ENCODE measurements at places on chromosomes 12 and 14.

- no peak for DNase-seq
Measured at GRCh38 chr14:34135492-34135891, 184.6 kb upstream of the EGLN3 start.

GRCh38 chr12:10749700-10750384, 26.7 kb upstream of the YBX3 start:
- DNase-seq: peak; percentile 94

- DNase-seq: peak; percentile 45
Measured at GRCh38 chr14:61466249-61466904, 145.0 kb downstream of the PRKCH start.

DNA sequence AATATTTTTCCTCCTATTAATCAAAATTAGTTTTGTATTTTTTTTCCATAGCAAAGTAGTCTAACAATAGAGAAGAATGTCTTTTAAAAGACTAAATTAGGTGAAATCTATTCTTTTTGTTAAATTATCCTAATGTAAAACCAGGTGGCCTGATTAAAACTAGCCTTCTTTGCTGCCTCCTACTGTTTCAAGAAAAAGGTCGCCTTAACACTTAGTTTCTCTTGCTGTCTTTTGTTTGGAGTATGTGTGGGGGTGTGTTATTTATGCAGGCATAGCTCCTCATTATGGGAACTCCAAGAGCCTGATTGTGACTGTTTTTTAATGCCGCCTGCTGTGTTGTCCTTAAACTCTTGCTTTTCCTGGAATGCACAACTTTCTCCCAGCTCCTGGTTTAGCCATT, 855.3 kb downstream of the DIO2 start:
- DNase-seq: no peak

DNA sequence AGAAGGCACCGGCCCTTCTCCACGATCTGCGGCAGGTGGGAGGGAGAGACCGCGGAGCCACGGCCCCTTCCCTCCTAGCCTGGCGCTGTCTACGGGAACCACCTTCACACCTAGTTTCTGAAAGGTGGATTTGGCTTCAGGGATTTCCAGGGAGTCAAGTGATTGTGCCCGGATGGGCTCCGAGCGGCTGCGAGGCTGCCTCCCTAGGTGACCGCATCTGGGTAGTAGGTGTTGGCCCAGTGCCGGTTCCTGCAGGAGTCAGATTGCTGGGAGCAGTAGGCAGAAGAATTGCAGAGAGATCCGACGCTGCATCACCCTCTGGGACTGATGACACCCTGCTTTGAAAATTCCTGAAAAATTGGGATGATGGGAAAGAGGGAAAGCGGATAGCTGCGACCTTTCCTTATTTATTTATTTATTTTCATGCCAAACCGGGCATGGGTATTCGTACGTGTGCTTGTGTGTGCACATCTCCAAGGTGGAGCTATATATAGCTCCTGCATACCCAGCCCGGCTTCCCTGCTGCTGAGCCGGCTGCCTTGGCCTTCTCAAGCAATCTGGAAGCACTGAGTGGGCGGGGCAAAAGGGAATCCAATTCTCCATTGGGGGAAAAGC, 1.1 kb downstream of the CNTN1 start:
- DNase-seq: no peak

GRCh38 chr14:22544881-22545420, 44.1 kb downstream of the DAD1 start:
- DNase-seq: no peak

GRCh38 chr12:59600171-59600570, 4.3 kb downstream of the SLC16A7 start:
- no peak for DNase-seq

GRCh38 chr12:19158923-19159322, 29.4 kb downstream of the PLEKHA5 start:
- DNase-seq: no peak

DNA sequence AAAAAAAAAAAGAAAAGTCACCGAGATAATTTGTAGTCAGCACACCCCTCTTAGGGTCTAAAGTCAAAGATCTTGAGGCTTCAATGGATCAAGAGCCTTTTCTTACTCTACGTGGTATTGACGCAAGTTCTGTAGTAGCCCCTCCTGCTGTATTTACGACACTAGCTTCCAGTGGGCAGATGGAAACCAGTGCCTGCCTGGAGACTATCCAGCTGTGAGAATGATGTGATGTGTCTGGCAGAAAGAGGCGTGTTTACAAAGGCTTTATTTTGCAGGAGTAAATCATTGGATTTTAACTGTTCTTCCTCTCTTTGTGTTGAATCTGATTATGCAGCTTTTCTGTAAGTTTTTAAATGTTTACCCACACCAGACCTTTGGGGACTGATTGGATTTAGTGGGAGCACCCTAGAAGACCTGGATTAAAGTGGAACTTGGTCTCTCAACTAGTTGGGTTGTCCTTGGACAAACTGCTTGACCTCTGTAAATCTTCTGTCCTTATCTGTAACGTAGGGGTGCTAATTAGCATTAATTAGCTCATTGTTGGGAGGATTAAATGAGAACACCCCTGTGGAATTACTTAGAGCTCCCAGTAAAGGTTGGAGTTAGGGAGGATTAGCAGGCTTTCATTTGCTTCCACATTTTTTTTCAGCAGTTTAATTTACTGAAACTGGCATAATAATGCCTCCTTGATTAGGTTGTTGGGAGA, 72.4 kb downstream of the RASSF3 start:
- DNase-seq: no peak

DNA sequence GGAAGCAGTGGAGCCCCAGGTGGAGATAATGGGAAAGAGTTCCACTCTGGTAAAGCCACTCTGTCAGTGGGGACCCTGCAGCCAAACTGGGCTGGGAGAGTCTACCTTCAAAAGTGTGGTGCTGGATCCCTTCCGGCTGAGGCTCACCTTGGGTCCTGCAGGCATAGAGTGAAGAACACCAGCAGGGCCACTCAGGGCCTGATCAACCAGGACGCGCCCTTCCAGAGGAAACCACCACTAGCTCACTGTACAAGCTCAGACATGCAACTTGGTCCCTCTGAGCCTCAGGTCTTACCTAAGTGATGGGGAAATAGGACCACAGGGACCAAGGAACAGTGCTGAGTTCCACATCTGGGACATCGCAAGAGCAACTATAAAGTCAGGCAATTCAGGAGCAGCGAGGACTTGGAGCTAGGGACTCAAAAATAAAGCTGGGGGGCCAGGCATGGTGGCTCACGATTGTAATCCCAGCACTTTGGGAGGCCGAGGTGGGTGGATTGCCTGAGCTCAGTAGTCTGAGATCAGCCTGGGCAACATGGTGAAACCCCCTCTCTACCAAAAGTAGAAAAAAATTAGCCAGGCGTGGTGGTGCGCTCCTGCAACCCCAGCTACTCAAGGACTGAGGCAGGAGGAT, 5.9 kb upstream of the PRPH start:
- no peak for DNase-seq

GRCh38 chr12:60704171-60704914, 1108.5 kb downstream of the SLC16A7 start:
- no peak for DNase-seq

GRCh38 chr14:91324606-91325575, 80.4 kb upstream of the GPR68 start:
- DNase-seq: no peak

GRCh38 chr12:64688219-64688618, 71.0 kb downstream of the GNS start:
- no peak for DNase-seq

- no peak for DNase-seq
Measured at GRCh38 chr14:90456551-90456950, 59.7 kb downstream of the CALM1 start.

Measured in RKO (cell line).